ENCODE measurements at places on chromosomes 6 and 20. TPM values are rescaled to one million over a fixed set of nuclear protein-coding genes. Genes with fewer than 3 reads are reported as not detected.

The LRP11 gene
- 32.6 TPM for polyA plus RNA-seq

The GSTA2 gene
- not detected for polyA plus RNA-seq

The SLC13A3 gene
- 10.3 TPM for polyA plus RNA-seq

The LRRC1 gene
- polyA plus RNA-seq = 7.6 TPM

The CNR1 gene
- polyA plus RNA-seq = 3.9 TPM

The SLA2 gene
- polyA plus RNA-seq = 0.49 TPM

The CPXM1 gene
- 12.3 TPM for polyA plus RNA-seq

The ENPP5 gene
- 3.1 TPM for polyA plus RNA-seq

The TAAR6 gene
- polyA plus RNA-seq = not detected

The KHDC1L gene
- polyA plus RNA-seq = 0.83 TPM

The MEP1A gene
- polyA plus RNA-seq = not detected

The LHFPL5 gene
- polyA plus RNA-seq = 5.4 TPM

The MPC1 gene
- polyA plus RNA-seq = 98.4 TPM

The LTB gene
- polyA plus RNA-seq = not detected

The TXLNB gene
- polyA plus RNA-seq = 1.8 TPM

The BTBD3 gene
- 59.5 TPM for polyA plus RNA-seq

The RPL7L1 gene
- polyA plus RNA-seq = 116 TPM

The TBXT gene
- polyA plus RNA-seq = not detected

The NOX3 gene
- polyA plus RNA-seq = not detected

The IL22RA2 gene
- polyA plus RNA-seq = not detected

The LTA gene
- polyA plus RNA-seq = not detected

The ARMH2 gene
- not detected for polyA plus RNA-seq

The LST1 gene
- 11.2 TPM for polyA plus RNA-seq

The CRISP2 gene
- not detected for polyA plus RNA-seq

The OR2B6 gene
- 0.37 TPM for polyA plus RNA-seq

The ZC3H12D gene
- not detected for polyA plus RNA-seq

The DCDC2 gene
- 0.88 TPM for polyA plus RNA-seq

The C4A gene
- 25.3 TPM for polyA plus RNA-seq

The C20orf202 gene
- 0.27 TPM for polyA plus RNA-seq

The GZF1 gene
- polyA plus RNA-seq = 10.4 TPM

The CCN2 gene
- 21.4 TPM for polyA plus RNA-seq

All from brain (organoid and tissue), 16 donors.